NCI-H187 (cell line): ENCODE measurements at places on chromosomes 6 and 20.

DNA sequence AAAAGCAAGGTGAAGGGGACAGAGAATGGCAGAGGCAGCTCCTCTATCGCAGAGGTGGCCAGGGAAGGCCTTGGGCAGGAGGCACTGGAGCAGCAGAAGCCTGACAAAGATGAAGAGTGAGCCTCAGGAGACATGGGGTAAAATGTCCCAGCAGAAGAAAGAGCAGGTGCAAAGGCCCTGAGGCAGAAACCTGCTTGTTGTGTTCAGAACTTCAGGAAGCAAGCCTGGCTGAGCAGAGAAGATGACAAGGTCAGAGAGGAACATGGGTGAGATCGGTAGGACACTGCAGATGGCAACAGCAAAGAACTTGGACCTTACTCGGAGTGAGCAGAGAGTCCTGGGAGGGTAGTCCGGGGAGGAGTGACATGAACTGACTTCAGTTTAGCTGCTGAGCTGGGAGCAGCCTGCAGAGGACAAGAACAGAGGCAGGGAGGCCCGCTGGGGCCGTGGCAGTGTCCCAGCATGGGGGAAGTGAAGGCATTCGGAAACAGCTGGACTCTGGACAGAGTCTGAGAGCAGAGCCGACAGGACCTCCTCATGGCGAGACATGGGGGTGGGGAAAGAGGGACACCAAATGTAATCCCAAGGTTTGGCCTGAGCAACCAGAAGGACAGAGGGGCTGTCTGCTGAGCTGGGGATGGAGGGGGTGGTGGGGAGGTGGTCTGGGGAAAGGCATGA, 106.3 kb downstream of the PREX1 start:
- no peak for DNase-seq

DNA sequence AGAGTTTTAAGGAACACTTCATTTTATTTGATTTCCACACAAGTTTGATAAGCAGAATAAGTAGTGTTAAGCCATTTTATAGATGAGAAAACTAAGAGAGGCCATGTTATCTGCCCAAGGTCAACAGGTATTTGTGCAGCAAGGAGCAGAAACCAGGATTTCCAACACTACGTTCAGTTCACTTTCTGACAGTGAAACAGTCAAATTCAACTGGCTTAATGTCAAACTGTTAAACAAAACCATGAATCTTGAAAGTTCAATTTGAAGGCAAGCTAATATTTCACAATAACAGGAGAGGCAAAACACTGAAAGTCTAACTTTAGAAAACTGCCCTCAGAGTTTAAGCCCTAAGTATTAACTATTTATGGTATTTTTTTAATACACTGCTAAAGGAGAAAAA, 32.6 kb downstream of the DTNBP1 start:
- DNase-seq, result no peak

DNA sequence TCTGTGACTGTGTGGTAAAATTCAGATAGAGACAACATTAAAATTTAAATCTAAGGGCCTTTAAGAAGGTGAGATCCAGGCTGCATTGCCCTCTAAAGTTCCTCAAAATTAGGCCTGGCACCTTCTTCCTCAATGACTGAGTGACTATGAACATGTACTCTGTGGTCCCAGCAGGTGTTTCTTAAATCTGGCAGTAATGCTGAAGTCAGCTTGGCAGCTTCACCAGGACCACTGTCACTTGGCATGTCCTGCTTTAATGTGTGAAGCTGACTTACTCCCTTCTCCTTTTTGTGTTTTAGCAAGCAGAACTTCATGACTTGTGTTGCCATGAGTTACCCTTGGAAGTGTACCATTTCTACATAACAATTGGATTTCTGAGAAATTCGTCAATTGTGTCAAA, 141.7 kb downstream of the NKAIN2 start:
- no peak for DNase-seq

DNA sequence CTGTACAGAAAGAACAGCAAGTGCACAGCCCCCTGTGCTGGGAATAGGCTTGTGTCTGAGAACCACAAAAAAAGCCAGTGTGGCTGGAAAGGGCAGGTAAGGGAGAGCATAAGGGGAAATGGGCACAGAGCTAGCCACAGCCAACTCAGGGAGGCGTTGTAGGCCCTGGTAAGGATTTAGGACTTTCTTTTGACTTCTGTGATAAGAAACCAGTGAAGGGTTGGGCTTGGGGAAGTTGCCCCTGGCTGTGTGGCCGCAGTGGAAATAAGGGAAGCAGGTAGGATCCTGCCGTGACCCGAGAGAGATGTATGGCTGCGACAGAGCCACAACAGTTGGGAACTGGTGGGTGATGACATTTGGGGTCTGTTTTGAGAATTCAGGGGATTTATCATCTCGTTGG, 30.0 kb upstream of the PHACTR2 start:
- no peak for DNase-seq

GRCh38 chr6:159063549-159063948, 18.8 kb upstream of the TAGAP start:
- DNase-seq, result no peak

DNA sequence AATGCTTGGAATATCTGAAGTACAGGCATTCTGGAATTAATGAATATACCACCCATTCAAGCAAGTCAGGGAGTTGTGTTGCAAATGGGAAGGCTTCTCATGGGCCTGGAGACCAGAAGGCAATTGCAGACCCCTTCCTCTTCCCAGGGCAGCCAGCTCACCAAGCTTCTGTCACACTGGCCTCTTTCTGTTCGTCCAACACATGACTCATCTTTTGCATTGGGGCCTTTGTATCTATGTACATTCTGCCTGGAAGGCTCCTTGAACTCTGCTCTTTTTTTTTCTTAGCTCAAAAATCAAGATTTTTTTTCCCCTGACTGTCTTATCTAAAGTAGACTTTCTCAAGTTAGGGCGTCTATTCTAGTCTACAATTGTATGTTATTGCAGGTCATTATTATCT, 132.9 kb upstream of the MYLIP start:
- DNase-seq, result no peak

DNA sequence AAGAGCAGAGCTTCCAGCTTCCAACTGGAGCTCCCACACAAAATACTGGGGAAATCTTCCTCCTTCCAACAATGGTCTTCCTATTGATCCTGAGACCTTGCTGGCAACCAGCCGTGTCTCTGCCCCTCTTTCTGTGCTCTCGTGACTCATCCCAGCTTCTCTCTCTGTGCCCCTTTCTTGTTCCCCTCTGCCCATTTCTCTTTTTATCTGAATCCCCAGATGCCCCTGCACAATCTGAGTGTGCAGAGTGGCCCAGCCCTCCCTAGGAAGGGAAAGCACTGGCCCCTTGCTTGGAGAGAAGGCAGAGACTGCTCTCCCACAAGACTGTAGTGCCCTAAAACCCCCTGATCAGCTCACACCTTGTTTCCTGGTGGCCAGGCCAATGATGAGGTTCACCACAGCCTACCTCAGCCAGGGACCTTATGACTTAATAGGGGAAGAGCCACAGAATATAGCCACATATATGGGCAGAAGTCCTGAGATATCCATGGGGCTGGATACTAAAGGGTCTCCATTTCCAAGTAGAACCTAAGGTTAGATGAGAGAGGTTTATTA, 23.1 kb upstream of the MAS1L start:
- DNase-seq, result no peak

- no peak for DNase-seq
These were observed 14.1 kb downstream of the SLCO4A1 start for GRCh38 chr20:62656197-62656918.

DNA sequence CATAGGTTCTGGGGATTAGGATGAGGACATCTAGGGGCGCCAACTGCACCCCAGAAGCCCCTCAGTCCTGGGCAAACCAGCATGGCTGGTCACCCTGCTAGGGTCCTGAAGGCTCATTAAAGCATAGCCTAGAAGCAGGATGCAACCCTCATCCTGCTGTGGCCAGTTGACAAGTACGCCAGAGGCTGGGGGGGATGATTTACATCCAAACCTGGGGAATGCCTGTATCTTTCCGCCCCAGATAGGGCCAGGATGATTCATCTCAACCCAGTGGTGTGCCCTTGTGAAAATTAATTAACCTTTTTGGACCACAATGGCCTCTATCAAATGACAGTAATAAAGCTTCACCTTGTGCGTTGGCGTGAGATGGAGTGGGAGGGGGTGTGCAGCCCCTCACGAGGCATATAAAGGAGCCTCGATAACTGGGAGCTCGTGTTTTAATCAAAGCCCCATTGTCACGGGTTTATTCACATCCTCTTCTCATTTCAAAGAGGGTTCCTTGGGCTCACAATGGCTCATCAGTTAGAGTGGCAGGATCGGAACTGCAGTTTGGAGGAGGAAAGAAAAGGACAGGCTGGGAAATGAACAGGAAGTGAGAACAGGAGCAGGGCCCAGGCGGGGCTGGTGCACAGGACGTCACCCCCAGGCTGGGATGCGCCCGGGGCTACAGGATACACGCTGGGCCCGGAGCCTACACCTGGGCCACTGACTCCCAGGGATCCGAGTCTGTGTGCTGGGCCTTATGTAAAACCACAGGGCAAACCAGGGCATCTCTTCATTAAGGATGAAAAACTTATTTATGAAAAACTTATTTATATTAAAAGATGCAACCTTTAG, 121.8 kb upstream of the PHACTR3 start:
- no peak for DNase-seq

DNA sequence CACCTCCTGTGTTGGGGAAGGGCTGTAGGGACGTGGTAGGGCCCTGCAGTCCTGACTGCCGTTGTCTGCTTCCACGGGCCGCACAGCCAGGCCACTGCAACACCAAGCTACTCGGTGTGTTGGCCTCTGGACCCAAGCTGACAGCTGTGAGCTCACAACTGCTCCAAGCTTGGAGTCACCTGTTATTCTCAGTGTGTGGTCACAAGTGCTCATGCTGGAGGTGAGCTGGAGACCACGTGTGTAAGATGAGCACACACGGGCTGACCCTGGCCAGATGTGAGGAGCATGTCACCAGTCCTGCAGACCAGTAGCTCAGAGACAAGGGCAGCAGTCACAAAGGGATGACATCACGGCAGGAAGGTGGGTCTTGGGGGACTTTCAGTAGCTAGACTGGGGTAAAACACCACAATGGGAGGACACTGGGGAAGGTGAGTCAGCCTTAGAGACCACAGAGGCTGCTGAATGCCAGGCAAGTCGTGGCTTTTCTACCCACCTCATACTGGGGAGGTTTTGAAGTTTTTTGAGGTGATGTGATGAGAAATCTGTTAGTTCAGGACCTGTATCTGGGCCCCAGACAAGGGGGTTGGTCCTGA, 87.3 kb downstream of the FAM120B start:
- DNase-seq, result no peak

DNA sequence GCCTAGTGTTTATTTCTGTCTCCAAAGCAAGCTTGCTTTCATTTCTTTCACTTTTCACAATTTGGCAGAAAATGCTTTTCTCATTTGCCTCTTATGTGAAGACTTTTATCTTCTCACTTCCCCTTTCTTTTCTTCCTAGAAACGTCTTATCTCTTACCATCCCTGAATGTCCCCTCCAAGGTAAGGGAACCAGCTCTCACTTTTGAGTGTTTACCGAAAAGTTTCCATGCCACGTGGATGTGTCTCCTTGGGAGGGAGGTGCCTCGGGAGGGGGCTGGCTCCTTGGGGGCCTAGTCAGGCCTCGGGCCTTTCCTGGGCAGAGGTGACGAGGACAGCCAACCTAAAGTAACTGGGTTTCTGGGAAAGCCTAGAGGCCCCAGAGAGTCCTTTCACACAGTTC, 127.4 kb downstream of the CD24 start:
- DNase-seq, result no peak

- no peak for DNase-seq
These were observed 117.5 kb downstream of the GPX5 start for GRCh38 chr6:28643017-28643740.

DNA sequence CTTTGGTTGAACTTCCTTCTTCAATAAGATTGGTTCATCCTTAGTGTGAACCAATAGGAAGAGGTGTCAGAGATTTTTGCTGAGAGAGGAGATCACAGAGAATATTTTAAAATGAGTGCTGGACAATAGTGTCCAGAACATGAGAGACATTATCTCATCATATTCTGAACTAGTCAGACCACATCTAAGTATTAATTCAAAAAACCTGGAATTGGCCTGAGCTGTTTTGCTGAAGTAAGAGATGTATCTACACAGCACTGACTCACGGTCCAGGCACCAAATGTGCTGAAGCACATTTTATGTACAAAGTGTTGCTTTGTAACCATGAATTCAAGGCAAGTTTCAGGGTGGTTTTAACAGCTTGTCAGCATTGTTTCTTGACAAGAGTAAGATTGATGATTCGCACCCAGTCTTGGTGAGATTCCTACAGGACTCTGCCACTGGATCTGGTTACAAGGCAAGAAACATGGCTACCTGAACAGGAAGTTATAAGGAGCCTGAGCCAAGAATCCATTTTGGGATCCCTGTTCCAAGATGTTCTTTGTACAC, 178.2 kb upstream of the HEY2 start:
- DNase-seq, result no peak

- DNase-seq, result no peak
These were observed 11.5 kb downstream of the PMEPA1 start for GRCh38 chr20:57698116-57698866.

DNA sequence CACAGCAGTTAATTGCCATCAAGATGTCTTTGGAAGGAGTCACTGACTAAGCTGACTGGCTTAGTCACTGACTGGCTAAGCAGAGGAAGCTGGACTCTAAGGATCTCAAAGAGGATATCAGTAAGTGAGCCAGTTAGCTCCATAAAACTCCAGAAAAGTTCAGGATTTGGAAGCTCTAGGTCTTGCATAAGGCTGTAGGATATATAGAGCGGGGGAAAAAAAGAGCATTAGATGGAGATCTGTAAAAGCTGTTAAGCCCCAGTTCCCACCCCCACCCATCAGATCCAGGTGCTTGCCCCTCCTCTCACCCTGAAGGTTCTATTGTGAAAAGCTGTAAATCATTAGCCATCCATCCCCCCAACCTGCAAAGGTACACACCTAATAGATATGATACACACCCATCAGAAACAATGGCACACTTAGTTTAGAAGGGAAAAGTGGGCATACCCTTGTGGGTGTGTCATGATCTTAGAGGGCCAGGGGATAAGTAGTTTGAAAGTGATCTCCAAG, 32.2 kb downstream of the CARMIL1 start:
- no peak for DNase-seq
